ENCODE measurements at places on chromosomes 11 and 22.

GRCh38 chr11:120001178-120002090 is 136.5 kb downstream of the TRIM29 start:
- no peak for DNase-seq

DNA sequence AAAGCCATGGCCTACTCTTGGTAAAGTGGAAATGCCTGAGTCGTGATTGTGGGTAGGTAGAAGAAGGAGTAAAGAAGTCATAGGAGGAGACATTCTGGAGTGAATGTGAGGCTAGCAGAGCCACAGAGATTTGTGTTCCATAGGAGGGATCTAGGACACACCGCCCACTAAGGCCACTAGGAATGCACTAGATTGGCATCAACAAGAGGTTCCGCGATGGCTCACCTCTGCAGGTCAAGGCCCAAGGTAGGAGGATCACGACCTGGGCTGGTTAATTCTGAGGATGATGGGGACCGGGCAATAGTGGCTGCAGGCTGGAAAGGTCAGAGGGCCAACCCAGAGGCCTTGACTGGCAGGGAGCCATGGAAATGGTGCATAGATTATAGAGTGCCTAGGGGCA is 48.8 kb upstream of the OPCML start:
- DNase-seq: no peak

DNA sequence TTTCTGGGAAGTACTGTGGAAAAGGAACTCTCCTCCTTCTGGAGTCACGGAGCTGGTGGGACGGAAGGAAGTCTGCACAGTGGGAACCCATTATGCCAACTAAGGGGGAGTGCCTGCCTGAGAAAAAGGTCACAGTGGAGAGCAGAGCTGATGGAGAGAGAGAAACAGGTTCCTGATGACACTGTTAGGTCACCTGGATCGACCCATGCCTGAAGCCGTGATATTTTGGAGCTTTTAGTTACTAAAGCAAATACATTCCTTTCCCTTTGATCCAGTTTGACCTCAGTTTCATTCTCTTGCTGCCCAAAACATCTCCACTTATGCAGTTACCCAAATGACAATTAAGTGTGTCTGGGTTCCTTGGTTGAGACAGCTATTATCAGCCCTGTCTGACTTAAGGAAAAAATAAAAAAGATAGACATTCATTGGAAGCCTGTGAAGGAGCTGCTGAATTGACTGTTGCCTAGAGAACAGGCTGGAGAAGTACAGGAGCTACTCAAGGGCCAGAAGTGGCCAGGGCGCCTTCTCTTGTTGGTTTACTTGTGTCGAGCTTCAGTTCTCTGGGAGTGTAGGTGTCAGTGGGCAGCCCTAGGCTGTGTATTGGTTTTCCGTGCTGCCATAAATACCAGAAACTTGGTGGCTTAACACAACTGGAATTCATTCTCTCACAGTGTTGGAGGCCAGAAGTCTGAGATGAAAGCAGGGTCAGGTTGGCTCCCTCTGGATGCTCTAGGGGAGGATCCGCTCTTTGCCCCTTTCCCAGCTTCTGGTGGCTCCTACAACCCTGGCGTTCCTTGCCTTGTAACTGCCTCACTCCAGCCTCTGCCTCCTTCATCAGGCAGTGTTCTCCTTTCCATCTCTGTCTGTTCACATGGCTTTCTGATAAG is 13.6 kb downstream of the MRGPRD start:
- DNase-seq: no peak

DNA sequence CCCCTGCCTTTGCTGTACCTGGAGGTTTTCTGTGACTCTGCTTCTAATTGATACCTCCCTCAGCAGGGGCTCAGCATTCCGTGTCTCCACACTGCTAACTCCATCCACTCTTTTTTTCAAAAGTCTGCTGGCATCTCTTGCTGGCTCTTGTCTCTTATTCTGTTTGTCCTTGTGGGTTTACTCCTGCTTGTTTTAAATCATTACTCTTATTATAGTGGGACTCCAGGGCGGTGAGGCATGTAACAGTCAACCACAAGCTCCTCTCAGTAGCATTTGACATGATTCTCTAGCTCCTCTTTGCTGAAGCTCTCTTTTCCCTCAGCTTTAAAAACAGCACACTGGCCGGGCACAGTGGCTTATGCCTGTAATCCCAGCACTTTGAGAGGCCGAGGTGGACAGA is 260.2 kb upstream of the NARS2 start:
- no peak for DNase-seq

- DNase-seq: peak; percentile 32
These were observed 3.2 kb upstream of the PRR5 start for GRCh38 chr22:44698531-44699421.

DNA sequence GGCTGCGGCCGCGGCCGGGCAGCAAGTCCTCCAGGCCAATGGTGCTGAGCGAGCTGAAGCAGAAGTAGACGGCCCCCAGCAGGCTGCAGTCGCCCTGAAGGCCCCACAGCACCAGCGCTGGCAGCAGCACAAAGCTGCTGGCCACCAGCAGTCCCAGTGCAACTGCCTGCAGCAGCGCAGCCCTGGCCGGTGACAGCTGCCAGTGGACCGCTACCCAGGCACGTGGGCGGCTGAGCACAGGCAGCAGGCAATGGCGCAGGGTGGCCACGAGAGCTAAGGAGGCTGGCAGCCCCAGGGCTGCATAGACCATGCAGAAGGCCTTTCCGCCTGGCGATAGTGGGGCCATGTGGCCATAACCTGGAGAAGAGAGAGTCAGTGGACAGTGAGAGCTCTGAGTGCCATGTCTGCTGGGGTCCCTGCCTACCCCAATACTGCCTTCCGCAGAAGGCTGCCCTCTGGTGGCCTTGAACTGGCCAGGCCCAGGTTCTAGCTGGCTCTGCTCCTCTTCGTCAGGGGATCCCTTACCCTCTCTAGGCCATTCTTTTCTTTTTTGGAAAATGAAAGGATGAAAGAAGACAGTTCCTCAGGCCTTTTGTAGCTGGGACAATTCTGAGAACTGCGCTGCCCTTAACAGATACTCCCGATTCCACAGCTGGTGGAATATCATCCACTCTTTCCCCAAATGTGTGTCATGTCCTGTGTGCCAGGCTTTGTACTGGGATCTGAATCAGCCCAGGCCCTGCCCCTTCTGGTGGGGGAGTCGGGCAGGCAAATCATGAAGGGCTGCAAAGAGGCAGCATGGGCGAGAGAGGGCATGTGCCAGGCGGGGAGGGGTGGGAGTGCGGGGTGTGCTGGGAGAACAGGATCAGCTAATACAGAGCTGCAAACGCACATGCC is 1.8 kb downstream of the KCNK7 start:
- DNase-seq: peak; percentile 39

DNA sequence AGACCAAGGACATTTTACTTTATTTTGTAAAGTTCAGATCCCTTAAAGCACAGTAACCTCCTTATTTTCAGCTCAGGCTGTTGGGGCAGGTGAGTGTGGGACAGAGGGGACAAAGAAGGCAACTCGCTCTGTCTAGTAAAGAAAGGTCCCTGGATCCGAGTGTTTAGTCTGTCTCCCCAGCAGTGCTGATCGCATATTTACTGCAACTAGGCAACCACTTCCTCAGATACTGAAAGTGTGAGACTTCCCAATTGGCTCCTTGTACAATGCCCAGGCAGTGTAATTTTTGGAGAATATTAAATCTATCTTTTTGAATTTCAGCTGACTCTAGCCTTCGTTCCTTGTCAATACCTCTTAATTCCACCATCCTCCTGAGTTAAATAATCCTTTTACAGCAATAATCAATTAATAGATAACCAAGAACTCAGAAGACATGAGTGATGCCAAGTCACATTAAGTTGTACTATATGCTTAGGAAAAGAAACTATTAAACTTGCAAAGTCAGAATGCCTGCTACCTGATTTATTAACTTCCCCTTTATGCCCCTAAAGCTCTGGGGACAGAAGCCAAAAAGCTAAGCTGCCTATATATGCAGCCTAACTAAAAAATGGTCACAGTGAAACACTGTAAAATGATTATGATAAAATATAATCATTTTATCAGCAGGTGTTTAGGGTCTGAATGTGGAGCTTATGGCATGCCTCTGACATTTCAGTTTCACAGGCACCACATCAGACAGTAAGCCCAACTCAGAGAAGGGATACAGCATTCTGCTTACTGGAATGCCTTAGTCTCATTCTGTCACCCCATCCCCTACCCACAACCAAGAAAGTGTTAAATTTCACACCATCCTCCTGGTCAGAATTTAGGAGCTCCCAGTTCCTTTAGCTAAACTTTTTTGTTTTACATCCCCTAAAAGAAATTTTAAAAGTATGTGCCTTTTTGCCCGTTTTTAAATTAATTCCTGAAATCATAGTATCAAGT is 138.7 kb downstream of the TRIM44 start:
- DNase-seq: peak; percentile 30

- no peak for DNase-seq
These were observed 127.4 kb upstream of the OPCML start for GRCh38 chr11:133659538-133660201.

- no peak for DNase-seq
These were observed 26.6 kb upstream of the CASP4 start for GRCh38 chr11:104995001-104995408.

- peak; percentile 8 for DNase-seq
These were observed 5.1 kb upstream of the DRG1 start for GRCh38 chr22:31394326-31394725.
